Amniotic stem cell (primary cell): ENCODE measurements at places on chromosomes 13 and 19.

DNA sequence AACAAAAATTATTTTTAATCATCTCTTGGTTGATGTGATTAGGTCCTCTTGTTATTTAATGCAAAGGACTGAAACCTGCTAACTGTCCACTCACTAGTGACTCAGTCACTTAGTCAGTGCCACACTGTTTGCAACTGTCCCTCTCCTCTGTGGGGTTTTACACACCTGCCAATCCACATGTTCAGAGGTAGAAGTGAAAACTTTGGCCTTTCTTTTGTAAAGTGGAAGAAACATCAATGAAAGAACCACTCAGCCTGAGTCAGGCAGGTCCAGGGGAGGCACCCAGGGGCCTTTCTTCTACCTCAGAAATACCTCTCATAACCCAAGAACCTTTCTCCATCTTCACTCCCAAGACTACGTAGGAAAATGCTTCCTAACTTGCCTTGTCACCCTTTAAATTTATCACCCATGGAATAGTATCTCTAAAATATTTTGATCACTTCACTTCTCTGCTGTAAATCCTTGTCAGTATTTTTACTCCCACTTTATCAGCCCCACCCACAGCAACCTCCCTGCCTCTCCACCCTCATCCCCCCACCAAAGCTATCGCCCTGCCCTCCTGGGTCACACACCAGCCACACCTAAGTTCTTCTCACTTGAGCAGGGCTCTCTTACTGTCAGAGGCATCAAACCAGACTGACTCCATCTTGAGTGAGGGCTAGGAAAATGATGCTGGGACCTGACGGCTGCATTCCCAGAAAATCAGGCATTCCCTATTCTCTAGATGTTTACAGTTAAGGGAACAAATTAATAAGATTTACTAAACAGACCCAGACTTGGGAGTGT, 29.6 kb upstream of the EEF1AKMT1 start:
- DNase-seq = no peak

DNA sequence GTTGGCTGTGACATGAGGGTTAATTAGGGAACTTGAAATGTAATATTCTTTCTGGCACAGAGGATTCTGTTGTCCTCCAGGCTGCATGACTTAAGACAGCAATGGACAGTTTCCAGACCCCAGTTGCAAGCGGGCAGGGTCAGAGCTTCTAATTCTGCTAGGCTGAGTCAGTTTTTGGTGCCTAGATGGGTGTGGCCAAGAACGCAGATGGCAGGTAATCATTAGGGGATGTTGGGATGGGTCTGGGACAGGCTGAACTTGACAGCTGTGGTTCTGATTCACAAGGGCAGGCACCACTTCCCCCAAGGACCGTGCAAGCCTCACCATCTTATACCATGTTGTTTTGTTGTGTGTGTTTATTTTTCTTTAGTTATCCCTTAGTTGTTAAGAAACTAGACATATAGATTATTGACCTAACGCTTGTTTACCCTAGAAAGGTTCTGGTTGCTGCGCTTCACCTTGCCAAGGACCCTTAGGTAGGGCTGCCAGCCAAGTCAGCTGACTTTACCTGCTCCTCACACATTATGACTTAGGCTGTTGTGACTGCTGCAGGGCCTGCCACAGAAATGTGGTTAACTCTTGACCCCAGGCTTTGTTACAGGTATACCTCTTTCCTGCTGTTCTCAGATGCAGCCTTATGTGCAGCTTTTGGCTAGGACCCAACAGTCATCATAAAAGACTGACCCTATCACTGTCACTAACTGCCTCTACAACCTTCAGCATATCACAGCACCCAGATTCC, 117.7 kb upstream of the KLF12 start:
- no peak for DNase-seq

DNA sequence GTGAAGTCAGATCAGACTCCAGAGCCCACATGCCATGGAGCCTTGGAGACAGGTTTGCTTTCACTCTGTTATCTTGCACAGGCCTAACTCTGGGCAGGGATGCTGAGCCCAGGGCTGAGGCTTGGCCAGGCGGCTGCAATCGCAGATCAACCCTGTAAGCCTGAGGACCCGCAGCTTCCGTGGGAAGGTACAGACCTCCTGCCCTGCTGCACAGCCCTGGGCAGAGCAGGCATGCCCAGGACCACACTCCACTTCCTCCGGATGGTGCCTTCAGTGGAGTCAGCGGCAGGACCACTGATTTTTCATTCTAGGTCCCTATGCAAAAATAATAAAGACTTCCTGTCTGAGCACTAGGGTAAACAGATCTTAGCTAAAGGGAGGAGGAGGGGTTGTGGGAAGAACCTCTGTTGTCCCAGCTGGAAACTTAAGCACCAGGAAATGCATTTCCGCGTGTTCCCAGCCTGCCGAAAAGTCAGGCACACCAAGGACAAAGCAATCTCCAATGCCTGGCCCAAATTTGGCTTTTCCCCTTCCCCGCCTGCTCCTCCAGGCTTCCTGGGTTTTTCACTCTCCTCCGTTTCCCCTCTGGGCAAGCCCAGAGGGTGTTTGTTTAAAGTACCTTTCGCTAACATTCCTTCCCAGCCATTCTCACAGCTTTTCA, 87.3 kb downstream of the KCTD15 start:
- no peak for DNase-seq

- no peak for DNase-seq
Observed at GRCh38 chr13:61187471-61187870, 228.2 kb downstream of the PCDH20 start.

DNA sequence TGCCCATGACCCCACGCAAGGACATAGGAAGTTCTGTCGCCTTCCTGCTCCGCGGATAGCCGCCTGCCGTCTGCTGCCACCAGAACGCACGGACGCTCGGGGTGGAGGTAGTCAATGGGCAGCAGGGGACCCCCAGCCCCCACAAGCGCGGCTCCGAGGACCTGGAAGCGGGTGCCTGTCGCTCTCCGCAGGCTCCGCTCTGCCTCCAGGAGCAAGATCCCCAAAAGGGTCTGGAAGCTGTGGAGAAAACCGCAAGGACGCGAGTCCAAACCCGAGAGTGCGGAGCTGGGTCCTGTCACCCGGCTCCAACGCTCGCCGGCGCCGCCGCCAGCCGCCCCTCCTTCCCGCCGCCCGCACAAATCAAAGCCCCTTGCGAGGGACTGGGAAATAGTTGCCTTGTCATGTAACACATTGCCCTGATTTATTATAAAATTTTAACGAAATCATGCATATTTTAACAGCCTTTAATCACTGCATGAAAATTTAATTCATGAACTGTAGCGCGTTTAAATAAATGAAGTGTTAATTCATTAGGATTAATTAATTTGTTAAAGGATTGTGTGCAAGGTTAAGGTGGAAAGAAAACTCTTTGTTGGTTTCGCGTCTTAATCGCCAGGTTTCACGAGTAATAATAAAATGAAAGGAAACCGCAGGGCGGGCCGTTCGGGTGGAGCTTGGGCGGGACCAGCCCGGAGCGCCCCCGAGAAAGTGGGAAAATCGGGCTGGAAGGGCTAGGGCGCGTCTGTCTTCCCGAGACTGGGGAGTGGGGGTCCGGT, 5.5 kb upstream of the POU4F1 start:
- DNase-seq = no peak

GRCh38 chr19:1725100-1726064, 27.9 kb upstream of the ONECUT3 start:
- DNase-seq = no peak

GRCh38 chr19:11418094-11418548, 993 bp downstream of the RGL3 start:
- DNase-seq = no peak

DNA sequence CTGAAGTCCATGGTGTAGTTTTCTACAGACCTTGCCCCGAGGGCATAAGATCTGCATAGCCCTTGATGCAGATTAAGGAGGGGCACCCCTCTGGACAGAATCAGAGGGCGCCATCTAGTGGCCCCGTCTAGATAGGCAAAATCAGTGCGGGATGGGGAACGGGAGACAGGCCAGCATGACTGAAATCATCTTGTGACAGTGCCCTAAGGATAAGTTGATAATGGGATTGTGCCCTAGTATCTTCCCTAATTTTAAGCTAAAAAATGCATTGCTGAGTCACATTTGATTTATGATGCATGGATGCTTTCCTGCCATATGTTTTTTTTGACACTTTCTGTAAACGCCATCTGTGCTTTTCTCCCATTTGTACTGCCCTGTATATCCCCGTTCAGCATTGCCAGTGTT, 19.0 kb upstream of the GPI start:
- DNase-seq = peak; percentile 27

DNA sequence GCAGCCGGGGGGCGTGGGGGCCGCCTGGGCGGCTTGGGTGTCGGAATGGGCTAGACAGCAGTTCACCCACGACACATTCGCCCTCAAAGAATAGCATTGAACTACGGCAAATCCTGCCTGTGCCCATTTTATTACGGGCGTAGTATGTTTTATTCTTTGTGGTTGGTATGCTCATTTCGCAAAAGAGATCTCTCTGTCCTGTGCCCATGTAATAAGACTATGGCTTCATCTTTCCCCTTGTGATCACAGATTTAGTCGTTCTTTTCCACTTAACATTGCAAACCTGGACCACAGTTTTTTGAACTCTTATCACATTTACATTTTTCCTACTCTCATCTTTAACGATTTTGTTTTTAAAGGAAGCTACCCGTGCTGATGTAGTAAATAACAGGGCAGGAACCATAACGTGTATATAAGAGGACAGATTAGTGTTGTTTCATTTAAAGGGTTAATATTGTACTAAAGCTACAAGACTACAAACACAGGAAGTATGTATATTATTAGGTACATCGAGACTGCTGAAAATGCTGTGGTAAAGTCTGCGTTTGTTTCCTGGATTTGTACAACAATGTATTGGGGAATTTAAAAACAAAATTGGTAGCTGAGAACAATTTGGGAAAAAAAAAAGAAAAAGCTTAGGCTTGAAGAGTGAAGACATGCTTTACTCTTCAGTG, 3.2 kb upstream of the MYCBP2 start:
- DNase-seq = no peak

DNA sequence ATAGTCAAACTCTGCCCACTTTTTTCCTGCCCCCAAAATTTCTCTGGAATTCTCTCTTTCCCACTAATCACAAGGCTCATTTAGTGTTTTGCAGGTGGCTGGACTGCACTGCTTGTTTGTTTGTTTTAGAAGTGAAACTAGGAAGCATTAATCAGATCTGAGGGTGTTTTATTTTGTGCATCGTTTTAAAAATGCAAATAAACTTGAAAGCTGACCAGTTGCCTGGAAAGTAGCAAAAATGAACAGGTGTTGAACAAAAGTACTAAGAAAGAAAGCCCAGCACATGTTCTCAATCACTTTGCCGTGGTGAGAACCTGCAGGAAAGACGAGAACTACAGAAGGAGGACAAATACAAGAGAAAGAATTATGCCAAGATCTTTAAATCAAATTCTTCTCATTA, 365.5 kb downstream of the PCDH9 start:
- no peak for DNase-seq
